Right renal cortex interstitium (tissue), 3 donors: ENCODE measurements at places on chromosomes 6 and 20. TPM values are rescaled to one million over a fixed set of nuclear protein-coding genes. Genes with fewer than 3 reads are reported as not detected.
A peak's percentile ranks its signal among the peaks of the same experiment; 100 is the strongest.

The NQO2 gene
- polyA plus RNA-seq: 57.3 TPM

The KCNG1 gene
- 4.6 TPM for polyA plus RNA-seq

The ARFGEF3 gene
- polyA plus RNA-seq: 6.2 TPM

The ZSCAN26 gene
- polyA plus RNA-seq: 35.0 TPM

The APOBEC2 gene
- polyA plus RNA-seq: 0.23 TPM

The FAM135A gene
- polyA plus RNA-seq: 27.4 TPM

The ZFP64 gene
- 21.2 TPM for polyA plus RNA-seq

The CDH26 gene
- polyA plus RNA-seq: 0.44 TPM

DNA sequence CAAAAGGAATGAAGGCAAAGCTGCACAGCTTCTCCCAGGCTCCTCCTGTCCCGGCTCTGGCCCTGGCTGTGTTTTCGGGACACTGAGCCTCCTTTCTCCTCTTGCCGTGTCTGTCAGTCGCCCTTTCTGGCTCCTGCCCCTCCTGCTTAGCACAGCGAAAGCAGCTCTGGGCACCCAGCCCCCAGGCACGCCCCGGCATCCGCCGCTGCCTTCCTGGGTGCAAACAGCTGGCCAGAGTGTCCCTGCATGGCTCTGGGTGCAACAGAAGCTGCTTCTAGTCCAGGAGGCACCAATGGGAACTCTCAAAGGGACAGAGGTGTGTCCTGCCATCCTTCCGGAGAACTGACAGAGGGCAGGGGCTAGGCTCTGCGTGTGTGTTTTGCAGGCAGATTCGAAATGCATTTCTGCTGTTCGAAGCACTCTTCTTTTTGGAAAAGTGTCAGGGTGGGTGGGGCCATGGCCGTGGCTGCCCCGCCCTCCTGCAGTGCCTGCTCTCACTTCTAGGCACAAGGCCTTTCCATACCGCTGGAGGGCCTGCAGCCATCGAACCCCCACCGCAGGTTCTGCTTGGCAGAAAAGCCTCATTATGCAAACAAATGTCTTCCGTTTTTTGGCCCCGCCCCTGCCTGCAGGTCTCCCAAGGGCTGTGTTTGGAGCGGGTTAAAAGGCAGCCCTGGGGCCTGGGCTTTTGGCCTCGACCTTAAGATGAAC lies 15.5 kb downstream of the COL9A3 start:
- DNase-seq: no peak

DNA sequence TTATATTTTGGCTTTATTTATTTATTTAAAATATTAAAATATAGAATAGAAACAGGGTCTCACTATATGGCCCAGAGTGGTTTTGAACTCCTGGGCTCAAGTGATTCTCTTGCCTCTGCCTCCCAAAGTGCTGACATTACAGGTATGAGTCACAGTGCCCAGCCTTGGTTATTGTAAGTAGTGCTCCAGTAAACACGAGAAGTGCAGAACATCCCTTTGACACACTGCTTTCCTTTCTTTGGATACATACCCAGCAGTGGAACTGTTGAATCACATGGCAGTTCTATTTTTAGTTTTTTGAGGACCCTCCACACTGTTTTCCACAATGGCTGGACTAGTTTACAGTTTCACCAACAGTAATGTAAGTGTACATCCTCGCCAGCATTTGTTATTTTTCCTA lies 203.9 kb downstream of the PHF3 start:
- no peak for DNase-seq

DNA sequence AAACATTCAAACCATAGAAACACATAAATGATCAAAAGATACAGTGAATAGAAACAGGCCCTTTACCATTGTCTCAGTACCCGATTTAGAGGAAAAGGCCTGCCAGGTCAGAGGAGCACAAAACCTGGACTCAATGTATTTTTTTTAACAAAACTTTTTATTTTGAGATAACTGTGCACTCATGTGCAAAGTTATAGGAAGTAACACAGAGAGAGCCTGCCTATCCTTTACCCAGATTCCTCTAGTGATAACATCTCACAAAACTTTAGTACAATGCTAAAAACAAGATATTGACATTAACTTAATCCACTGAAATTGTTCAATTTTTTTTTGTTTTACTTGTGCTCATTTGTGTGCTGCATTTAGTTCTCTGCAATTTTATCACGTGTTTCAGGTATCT lies 36.8 kb upstream of the SAMD3 start:
- no peak for DNase-seq

DNA sequence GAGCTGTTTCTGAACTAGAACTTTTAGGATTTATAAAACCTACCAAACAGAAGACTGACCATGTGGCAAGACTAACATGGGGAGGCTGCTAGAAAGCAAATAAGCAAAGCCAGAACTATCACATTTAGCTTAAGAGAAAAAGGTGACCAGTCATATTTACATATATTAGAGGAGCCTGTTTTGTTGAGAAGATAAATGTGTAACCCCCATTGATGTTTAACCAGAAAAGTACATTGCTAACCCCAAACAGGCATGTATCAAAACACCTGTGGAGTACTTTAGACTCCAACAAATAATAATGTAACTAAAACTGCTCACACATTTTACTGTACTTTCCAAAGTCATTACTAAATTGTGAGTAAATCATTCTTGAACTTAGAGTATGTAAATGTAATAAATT lies 35.0 kb downstream of the AKIRIN2 start:
- no peak for DNase-seq

- no peak for DNase-seq
Measured at GRCh38 chr6:3888153-3888957, 39.2 kb downstream of the FAM50B start.

- no peak for DNase-seq
Measured at GRCh38 chr6:157555455-157556143, 174.6 kb downstream of the ZDHHC14 start.

DNA sequence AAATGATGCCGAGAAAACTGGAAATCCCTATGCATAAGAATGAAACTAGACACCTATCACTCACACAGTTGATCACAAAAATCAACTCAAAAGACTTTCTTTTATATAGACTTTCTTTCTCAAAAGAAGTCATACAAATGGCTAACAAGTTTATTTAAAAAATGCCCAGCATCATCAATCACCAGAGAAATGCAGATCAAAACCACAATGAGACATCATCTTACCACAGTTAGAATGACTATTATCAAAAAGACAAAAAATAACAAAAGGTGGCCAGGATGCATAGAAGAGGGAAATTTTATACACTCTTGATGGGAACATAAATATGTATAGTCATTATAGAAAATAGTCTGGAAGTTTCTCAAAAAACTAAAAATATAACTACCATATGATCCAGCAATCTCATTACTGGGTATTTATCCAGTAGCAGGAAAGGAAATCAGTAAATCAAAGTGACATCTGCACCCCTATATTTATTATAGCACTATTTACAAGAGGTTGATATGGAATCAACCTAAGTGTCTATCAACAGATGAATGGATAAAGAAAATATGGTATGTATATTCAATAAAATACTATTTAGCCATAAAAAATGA lies 3.4 kb upstream of the RNF217 start:
- no peak for DNase-seq

DNA sequence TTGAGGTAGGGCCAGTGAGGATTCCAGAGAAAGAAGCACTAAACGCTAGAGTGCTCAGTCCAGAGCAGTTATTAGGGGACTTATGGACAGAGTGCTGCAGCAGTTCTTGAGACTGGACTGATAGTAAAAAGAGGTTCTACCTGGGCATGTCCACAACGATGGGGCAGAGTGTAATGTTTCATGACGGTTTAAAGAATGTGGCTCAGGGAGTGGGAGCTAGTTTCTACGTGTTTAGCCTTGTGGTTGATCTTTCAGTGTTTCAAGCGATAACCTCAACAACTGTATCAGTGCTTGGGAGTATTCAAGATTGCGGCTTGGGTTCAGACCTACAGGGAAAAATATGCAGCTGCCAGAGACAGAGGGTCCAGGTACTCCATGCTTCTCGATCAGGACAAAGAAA lies 67.1 kb downstream of the TULP4 start:
- DNase-seq: no peak

- no peak for DNase-seq
Measured at GRCh38 chr6:149031859-149032598, 285.2 kb downstream of the UST start.

DNA sequence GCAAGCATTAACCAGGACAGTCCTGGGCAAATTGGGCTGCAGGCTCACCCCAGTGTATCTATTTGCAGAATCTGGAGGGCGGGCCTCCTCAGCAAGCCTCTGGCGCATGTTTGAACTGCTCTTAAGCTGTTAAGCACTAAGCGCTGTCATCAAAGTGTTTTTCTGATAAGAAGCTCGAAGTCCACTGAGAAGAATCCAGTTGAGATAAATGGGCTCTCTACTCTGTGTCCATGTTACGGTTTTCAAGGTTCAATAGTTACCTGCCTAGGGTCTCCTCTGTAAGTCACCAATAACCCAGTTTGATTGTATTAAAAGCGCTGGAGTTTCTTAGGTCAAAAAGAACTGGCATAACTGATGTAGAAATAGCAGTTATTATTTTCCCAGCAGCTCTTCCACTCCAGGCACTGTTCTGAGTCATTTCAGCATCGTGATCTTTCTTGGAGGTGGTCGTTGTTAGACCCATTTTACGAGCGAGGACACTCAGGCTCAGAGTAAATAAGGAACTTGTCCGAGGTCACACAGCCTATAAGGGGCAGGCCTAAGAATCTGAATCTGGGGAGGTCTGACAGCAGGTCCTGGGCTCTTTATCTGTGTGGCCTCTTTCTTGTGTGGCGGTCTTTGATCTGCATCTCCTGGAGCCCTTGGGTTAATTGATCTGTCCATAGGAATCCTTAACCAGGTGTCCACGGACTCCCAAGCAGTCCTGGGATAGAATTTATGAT lies 207.4 kb upstream of the ZNF217 start:
- no peak for DNase-seq

DNA sequence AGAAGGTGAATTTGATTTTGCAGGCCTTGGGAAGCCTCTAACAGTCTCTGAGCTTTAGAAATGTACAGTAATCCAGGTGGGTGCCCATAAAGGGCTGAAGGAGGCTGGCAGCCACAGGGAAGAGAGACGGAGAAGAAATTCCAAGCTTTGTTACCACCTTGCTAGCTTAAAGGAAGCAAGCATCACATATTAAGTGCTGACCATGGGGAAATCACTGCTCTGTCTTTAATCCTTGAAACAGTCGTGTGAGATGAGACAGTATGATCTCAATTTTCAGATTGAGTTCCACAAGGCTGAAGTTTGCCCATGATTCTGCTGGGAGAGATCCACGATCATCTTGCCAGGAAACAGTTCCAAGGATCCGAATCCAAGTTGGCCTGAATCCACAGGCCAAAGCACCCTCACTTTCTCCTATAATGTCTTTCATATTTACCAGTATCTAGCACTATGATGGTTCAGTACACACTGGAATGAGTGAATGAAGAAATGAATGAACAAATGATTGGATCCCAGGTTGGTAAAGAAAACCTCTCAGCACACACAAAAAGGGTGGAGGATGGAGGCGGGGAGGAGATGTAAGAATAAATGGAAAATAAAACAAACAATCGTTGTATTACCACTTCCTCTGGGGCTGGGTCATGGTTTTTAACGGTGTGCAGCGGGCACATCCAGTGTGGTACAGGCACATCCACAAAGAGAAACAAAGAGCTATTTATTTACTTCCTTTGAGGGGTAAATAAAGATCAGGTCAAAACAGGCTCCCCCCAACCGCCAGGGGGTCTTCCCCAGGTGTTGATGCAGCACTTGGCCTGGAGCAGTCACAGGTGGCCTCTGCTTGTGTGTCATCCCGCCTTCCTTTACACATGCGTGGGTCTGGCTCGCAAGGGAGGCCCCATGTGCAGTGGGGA lies 28.2 kb upstream of the TAF8 start:
- no peak for DNase-seq

- DNase-seq: no peak
Measured at GRCh38 chr20:21490105-21490504, 23.8 kb downstream of the NKX2-2 start.

DNA sequence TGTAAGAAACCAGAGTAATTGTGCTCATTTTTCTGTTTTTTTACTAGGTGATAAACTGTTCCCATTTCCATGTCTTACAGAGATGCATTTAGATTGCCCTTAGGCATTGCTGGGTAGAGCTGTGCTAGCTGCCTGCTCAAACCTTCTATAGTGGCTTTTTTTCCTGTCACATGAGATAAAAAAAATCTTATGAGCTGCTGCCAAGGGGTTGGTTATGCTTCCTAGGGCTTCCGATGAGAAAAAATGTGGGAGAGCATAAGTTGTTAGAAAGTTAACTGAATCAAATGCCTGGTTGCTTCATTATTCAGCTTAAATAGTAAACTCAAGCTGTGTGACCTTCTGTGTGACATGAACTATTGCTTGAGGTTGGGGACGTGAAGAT lies 50.0 kb upstream of the NOX3 start:
- DNase-seq: no peak

GRCh38 chr20:37274851-37275524 lies 13.4 kb upstream of the GHRH start:
- no peak for DNase-seq

- DNase-seq: no peak
Measured at GRCh38 chr20:47531458-47531857, 29.8 kb downstream of the NCOA3 start.

DNA sequence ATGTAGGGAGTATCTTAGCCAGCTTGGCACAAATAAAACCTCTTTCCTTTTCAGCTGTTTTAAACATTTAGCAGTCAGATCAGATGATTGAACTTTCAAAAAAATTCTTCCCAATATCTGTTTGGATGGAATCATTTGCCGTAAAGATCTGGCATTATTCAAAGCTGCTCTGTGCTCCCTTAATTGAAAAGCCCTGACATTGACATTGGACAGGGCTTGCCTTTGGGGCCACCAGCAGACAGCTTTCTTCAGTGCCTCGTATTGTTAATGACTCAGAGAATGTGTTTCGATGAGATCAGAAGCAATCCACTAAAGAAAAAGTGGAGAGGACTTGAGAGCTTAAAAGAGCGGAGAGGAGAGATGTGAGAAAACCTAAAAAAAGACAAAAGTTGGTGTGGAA lies 343.5 kb downstream of the NRN1 start:
- no peak for DNase-seq

DNA sequence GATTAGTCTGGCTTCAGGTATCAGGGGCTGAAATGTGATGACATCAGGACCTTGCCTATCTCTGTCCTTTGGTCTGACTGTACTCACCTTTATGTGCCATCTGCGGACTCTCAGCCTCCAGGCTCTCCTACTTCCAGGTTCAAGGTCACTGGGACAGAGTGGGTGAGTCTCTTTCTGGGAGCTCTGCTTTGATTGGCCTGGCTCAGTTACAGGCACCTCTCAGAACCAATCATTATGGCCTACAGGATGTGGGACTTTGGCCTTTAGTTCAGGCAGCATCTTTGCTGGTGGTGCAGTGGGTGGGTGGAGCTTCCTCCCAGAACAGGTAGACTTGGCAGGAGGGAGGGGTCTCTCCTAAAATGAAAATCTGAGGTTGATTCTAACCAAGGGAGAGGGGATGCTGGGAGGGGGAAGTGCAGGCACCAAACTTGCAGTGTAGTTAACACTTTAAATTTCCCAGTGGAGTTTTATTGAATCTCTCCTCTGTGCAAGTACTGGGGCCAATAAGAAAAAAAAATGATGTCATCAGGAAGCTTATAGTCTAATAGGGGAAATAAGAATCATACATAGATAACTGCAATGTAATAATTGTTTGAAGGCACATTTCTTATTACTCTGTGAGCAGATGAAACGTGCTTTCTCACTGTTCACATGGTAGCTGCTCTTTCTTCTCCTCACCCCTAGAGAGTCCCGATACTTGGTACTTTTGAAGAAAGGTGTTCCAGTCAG lies 53.4 kb downstream of the SLC24A3 start:
- DNase-seq: no peak

GRCh38 chr6:30885481-30885998 lies 1.2 kb downstream of the DDR1 start:
- DNase-seq: no peak

GRCh38 chr6:170049641-170050561 lies 241.0 kb downstream of the DLL1 start:
- peak; percentile 55 for DNase-seq
